Common myeloid progenitor, CD34-positive (primary cell): ENCODE measurements at places on chromosomes 11 and 22.

GRCh38 chr11:125593114-125593820 is 615 bp downstream of the STT3A start:
- DNase-seq = peak; percentile 51

DNA sequence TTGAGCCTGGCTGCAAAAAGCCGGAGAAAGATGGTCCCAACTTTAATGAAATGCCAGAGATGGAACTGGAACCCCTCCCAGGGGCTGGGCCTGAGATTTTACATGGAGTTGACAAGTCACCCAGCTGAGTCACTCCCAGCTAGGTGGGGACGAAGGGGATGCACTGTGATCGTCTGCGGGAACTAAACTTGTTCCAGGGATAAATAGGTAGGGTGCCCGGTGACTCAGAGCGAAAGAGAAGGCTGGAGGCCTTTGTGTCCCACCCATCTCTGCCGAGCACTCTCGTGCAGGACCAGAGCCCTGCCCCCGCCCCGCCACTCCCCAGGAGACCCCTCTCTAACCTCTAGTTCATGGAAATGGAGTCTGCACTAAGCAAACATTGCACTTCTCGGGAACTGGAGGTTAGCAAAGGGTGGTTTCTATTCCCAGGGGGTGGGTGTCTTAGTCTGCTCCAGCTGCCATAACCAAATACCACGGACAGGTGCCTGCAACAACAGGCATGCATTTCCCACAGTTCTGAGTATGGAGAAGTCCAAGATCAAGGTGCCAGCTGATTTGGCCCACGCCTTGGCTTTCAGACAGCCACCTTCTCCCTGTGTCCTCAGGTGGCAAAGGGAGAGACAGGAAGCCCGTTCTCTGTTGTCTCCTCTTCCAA is 60.7 kb upstream of the FADD start:
- DNase-seq = no peak

GRCh38 chr22:27687984-27688545 is 113.5 kb downstream of the MN1 start:
- no peak for DNase-seq

DNA sequence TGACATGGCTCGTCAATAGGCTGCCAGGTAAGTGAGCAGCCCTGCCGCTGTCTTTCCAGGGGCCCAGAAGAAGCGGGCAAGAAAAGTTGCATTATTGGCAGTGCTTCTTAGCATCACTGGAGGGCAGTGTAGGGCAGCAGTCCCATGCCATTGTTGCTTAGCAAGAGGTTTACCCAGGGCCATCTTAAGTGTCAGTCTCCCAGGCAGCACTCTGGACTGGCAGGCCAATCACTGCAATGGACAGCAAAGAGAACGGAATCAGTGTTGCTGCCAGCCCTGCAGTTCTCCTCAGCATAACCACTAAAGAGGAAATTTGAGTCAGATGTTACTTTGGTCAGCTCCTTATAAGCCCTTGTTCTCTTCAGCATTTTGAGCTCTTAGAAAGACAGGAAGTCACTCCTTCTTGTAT is 13.4 kb upstream of the GRK2 start:
- DNase-seq = peak; percentile 88

- DNase-seq = no peak
These were observed 47.6 kb upstream of the THY1 start for GRCh38 chr11:119470317-119471291.

GRCh38 chr22:47476231-47476630 is 713.8 kb downstream of the TBC1D22A start:
- DNase-seq = no peak
